Central memory CD8-positive, alpha-beta T cell (primary cell): ENCODE measurements at places on chromosomes 3 and 15.
A peak's percentile ranks its signal among the peaks of the same experiment; 100 is the strongest.

DNA sequence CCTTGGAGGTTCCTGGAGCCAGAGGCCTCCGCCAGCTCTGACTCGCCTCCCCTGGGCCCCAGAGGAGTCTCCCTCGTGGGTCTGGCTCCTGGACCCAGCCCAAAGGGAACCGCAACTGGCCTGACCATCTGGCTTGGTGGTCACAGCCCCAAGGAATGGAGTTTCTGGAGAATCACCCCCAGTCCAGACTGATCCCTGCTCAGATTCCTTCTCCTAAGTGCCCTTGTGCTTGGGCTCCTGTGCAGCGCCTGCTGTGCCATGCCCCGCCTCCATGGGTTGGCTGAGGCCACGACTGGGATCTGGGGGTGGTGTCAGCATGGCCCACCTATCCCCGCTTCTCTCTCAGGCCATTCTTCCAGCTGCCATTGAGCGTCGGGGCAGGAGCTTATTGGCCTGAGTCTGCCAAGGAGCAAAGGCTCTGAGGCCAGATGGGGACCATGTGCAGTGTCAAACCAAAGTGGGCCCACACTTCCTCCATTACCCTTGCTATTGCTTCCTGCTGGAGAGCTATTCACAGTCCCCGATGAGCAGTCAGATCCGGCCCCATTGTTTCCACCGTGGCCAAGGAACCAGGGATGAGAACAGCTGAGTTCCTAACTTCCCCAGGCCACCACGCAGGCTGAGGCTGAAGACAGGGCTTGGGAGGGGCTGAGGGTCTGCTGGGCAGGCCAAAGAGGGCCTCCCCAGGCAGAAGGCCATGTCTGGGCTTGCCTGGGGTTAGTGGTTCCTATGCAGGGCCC is 19.0 kb downstream of the CSPG4 start:
- no peaks in the 10 kb centered on the region for H3K36me3 ChIP-seq
- DNase-seq = no peak
- H3K27ac ChIP-seq = no peak overlapping the region
- peaks cover 21% of the 10 kb centered on the region for H3K4me1 ChIP-seq
- H3K27me3 ChIP-seq = peaks cover 30% of the 10 kb centered on the region
- no peak overlapping the region for H3K4me3 ChIP-seq

DNA sequence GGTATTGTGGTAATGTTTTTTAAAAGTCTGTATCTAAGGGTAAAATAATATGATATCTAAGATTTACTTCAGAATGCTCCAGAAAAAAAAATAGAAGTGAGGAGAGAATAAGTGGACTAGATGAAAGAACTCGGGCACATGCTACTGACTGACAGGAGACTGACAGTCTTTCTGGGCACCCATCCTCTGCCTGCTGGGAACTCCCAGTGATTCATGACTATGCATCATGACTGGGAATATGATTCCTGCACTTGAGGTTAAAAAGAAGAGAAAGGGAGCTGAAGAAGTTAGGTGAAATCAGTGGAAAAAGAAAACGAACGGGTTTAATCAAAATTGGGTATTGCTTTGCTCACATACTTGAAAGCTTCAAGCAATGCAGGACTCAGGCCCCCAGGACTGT is 35.7 kb upstream of the SPSB4 start:
- peaks cover 13% of the 10 kb centered on the region for H3K27me3 ChIP-seq
- H3K4me1 ChIP-seq = peaks cover 27% of the 10 kb centered on the region
- H3K36me3 ChIP-seq = peaks cover 6% of the 10 kb centered on the region

DNA sequence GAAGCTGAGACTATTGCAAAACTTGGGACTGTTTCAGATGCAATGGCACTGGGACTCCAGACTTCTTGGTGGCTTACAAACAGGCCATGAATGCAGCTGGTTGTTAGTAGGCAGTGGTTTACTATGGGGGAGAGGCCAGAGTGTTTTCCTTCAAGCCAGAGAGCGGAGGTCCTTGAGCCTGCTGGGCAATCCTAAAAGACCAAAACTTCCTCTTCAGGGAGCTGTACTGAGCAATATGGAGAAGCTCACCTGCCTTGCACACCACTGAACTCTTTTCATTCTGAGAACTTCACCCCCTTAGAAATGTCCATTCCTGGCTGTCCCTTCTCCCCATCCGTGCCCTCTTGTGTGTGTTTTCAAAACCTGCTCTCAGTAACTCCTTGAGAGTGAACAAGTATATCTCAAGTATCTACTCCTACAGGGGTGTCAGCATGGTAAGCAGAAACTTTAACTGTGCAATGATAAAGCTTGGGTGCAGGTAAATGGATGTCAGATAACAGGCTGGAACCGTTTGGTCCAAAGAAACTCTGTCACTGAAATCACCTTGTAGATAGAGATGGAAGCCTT is 213.9 kb downstream of the CLSTN2 start:
- no peak for DNase-seq
- H3K27ac ChIP-seq = no peak overlapping the region

DNA sequence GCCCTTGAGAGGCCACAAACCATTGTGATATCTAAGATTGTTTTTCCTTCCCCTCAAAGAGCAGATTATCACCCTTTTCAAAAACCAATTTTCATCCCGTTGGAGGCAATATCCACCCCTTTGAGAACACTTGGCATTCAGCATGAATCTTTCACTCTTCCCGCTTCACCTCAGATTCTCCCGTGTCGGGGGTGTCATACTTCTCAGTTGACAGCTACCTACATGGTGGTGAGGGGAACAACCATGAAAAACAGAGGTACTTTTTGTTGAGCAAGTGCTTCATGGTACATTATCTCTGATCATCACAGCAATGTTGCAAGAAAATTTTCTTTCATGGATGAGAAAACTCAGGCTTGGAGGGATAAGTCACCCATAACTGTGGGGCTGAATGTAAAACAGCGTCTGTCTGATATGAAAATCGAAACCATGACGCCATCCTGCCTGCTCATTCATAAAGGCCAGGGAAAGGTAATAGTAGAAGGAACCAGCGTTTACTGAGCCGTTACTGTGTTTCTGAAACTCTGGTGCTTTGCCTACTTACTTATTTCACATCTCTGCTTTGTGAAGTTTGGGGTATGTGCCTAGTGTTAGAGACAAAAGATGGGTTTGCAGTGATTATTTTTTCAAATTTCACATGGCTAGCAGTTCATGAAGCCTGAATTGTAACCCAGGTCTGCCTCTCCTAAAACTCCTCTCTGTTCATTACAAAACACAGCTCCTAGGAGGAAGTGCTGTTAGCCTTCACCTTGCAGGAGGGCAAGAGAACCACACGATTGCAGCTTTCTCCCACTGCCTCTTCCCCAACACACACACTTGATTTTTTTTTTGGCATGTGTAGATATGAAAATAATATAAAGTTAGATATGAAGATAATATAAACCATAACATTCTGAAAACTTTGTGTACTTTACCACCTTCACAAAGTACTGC is 35.4 kb downstream of the SV2B start:
- H3K4me3 ChIP-seq = no peak overlapping the region
- no peak for DNase-seq
- H3K27me3 ChIP-seq = peaks cover 58% of the 10 kb centered on the region
- H3K4me1 ChIP-seq = no peaks in the 10 kb centered on the region
- H3K36me3 ChIP-seq = no peaks in the 10 kb centered on the region
- H3K27ac ChIP-seq = no peak overlapping the region

DNA sequence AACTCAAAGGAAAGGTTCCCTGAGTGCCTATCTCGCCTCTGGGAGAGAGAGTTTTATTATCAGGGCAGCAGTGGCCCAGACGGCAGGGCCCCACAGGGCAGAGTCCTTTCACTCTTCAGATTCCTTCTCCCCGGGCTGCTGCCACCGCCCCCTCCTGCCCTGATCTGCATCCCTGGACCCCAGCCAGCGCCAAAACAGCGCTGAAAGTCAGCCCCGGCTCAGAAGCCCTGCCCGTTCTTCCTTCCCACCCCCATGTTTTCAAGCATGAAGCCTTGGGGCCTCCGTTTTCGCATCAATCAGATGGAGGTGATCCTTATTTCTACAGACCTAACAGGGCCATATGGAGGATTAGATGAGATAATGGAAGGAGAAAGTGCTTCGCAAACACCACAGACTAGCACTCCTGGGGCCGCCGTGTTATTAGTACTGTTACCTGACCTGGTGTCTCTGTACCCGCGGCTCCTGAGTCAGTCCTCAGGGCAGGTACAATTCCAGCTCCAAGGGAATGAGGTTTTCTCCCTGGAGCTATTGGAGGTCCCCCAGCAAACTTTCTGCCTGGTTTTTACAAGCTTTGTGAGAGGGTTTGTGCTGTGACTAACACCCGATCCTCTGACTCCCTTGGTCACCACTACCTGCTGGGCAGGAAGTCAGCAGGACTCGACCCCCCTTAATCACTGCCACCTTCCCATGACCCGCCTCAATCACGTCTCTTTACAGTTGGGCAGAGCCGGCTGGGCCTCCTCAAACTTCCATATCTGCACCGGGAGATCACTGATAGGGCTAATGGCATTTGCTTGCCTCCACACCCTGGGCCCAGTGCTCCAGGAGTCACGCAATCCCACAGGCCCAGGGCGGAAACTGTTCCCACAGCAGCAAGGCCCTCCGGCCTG is 39.5 kb upstream of the TSEN2 start:
- no peak overlapping the region for H3K27ac ChIP-seq
- DNase-seq = no peak
- no peak overlapping the region for H3K4me3 ChIP-seq
- H3K27me3 ChIP-seq = peaks cover 42% of the 10 kb centered on the region
- no peaks in the 10 kb centered on the region for H3K36me3 ChIP-seq
- H3K4me1 ChIP-seq = no peaks in the 10 kb centered on the region

DNA sequence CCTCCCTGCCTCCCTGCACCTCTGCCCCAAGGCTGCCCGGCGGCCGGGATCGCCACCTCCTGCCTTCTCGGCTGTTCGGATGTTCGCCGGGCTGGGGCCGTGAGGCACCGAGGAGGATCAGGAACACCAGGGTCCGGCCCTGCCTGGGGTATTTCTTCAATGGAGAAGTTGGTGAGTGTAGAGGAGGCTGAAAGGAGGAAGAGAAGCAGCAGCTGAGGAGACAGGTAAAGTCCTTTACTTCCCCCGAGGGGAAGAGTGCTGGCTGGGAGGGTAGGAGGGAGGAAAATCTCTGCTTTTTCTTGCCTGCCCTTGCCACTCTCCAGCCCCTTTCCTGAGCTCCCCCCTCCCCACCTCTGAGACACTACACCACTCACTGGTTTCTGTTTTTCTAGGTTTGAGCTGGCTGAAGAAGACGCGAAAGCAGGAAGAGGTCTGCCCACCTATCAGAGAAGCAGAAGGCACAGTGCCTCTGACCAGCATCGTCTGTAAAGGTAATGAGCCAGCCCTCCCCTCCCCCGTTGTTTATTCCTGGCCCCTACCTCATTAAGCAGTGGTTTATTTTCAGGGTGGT is 519 bp downstream of the ASB7 start:
- no peak for DNase-seq
- H3K4me3 ChIP-seq = no peak overlapping the region
- H3K36me3 ChIP-seq = peaks cover 20% of the 10 kb centered on the region

- H3K27ac ChIP-seq = peak overlapping the region; percentile 81
- no peaks in the 10 kb centered on the region for H3K27me3 ChIP-seq
- H3K4me1 ChIP-seq = peaks cover 65% of the 10 kb centered on the region
- peak; percentile 75 for DNase-seq
- peak overlapping the region; percentile 75 for H3K4me3 ChIP-seq
Measured at GRCh38 chr3:27880969-27881892, 159.1 kb upstream of the EOMES start.

DNA sequence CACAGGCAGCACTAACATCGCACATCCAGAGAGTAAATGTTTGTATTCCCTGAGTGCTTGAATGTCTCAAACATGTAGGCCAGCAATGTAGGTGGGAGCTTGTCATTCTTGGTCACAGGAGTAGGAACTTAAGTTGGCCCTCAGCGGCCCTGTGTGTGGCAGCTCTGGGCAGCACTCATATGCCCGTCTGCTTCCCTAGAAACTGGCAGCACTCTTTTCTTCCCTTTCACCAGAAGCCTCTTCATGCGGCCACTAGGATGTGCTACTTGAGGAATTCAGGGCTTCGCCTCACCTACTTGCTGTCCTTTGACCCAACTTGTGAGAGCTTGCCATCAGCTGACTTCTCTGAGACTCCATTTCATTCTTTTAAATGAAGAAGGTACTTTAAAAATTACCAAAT is 69.5 kb downstream of the TIPARP start:
- no peaks in the 10 kb centered on the region for H3K27me3 ChIP-seq
- no peaks in the 10 kb centered on the region for H3K36me3 ChIP-seq
- no peak overlapping the region for H3K4me3 ChIP-seq
- no peak overlapping the region for H3K27ac ChIP-seq
- DNase-seq = no peak
